HCEC 1CT (cell line): ENCODE measurements at places on chromosomes 12 and 14.
A peak's percentile ranks its signal among the peaks of the same experiment; 100 is the strongest.

- no peak for DNase-seq
Observed at GRCh38 chr14:22478247-22478646, 110.8 kb downstream of the DAD1 start.

GRCh38 chr12:132006056-132006680, 56.4 kb downstream of the EP400 start:
- DNase-seq = no peak

DNA sequence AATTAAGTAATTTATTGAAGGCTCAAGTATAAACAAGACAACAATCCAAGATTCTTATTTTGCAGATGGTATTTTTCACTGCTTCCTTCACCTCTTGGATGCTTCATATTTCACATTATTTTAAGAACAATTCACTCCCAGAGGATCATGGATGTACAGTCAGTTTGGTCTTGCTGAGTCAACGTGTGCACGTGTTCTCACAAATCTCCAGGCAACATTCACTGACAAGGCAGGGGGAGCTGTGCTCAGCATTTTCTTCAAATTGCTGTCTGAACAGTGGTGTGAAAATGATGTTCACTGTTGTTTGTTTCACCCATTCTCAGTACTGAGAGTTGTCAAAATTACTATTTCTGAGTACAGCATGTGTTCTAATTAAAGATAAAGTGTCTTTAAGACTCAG, 118.3 kb upstream of the SLC38A4 start:
- peak; percentile 88 for DNase-seq

GRCh38 chr12:124413401-124413800, 118.5 kb downstream of the RFLNA start:
- DNase-seq = no peak

DNA sequence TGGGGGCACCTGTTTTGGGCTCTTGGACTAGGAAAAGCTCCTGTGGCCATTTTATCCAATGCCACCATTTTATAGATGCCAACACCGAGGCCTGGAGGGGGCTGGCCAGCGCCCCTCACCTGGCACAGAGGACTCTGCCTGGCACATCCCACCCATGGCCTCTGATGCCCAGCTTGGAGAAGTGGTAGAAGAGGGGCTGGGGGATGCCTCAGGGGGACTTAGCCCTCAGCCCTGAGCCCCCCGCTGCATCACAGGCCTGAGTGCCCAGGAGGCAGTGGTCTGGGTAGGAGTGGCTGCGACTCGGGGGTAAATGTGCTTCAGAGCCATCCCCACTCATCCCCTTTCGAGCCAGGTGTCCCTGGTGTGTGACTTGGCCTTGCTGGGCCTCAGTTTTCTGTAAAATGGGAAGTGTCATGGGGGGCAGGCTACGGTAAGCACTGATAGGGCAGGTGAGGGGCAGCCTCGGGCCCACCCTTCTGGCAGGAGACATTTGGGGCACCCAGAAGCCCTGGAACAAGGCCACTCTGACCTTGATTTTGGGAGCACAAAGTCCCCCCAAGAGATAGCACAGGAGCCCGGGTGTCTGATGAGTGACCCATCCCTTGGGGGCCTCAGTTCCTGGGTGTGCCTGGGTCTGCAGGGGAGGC, 22.5 kb downstream of the SH2B3 start:
- DNase-seq = no peak
